ENCODE measurements at places on chromosomes 3 and 15.

GRCh38 chr3:69786854-69787253 is 47.6 kb downstream of the MITF start:
- DNase-seq: no peak

GRCh38 chr3:46289966-46290365 is 47.7 kb downstream of the CCR3 start:
- no peak for DNase-seq

GRCh38 chr15:42549032-42549491 is 424 bp downstream of the HAUS2 start:
- DNase-seq: peak; percentile 12

- DNase-seq: no peak
Measured at GRCh38 chr15:63212050-63213004, 22.9 kb downstream of the RAB8B start.

DNA sequence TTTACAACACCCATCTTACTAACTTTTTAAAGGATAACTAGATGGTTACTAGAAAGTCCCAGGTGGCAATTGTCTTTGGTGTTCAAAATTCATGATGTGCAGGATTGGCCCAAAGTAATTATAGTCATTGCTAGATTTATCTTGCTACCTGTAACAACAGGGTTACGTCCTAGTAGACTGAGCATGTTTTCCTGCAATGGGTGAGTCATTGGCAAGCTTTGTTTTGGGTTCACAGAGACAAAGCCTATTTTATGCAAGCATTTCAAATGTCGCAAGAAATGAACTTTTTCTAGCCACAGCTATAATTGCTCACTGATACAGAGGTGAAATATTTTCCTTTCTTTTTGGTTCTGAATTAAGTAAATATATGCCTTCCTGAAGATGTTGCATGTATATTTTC is 267.6 kb downstream of the AGBL1 start:
- DNase-seq: no peak

DNA sequence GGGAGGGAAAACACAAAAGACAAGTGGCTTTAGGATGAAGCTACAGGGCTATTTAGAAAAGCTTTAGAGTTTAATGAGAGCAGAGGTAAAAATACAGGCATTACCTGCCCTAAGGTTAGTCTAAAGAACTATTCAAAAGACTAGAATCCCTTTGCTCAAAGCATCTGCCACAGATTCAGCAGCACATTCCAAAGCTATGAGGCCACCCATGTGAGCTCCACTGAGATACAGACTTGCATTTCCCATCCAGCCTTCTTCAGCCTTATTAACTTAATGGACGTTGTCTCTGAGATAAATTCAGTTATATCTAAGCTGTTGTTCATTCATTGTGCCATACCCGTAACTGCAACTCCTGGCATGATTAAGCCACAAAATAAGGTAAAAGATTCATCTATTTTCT is 25.4 kb downstream of the CXCR6 start:
- DNase-seq: no peak

GRCh38 chr3:150149651-150150051 is 179.0 kb upstream of the PFN2 start:
- DNase-seq: no peak

DNA sequence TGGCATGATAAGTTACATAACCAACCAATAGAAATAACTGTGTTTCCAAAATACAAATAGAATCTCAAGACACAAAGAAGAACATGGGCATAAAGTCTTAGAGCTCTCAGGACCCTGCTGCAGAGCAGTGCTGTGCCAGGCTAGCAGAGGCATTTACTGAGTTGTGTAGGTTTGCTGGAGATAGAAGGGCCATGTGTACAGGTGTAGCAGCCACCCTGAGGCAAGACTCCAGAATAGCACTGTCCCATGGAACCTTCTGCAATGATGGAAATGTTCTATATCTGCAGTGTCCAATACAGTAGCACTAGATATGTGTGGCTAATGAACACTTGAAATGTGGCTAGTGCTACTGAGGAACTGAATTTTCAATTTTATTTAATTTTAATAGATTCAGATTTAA is 267.0 kb upstream of the UMPS start:
- no peak for DNase-seq

DNA sequence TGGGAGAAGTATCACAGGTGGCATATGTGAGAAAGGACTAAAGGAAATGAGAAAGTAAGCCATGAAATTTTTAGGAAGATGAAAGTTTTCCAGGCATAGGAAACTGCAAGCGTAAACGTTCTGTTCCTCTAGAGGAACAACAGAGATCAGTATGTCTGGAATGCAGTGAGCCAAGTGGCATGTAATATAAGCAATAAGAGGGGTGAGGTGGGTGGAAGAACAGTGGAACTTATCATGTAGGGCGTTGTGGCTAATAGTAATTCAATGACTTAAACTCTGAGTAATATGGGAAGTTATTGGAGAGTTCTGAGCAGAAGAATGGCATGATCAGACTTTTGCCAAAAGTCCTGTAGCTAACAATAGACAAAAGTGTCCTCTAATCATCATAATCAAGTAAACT is 902.9 kb downstream of the EPHA3 start:
- DNase-seq: no peak

GRCh38 chr3:82002491-82002890 is 241.0 kb upstream of the GBE1 start:
- DNase-seq: no peak

GRCh38 chr3:129598000-129598381 is 8.5 kb downstream of the PLXND1 start:
- DNase-seq: no peak

- no peak for DNase-seq
Measured at GRCh38 chr3:52243791-52244628, 1.5 kb upstream of the PPM1M start.

DNA sequence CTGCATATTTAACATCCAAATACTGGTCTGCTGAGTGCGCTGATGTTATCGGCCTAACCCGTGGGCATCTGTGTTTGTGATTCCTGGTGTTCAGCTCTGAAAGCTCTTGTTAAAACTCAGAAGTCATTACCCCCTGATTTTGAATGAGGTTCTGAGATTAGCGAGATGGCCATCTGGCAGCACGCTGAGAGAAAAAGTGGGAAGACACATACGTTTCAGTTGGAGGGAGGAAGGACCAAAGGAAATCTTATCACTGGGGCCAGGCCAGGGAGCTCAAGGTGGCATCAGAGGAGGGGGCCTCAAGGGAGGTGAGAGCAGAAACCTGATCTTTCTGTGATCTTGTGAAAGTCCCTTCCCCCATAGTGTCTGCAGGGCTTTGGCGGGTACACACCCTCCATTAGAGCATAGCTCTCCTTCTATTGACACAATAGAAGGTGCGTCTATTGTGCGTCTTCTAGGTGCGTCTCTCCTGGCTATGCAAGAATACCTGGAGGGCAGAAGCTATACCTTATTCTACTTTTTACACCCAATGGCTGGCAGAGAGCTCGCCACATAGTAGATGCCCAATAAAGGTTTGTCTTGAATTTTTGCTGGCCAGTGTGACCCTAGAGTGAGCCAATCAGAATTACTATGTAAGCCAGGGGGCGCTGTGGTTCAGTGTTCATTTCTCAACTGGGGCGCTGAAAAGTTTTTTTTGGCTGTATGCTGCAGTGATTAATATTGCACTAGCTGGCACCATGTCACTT is 182.4 kb downstream of the SHQ1 start:
- DNase-seq: no peak

GRCh38 chr15:35209838-35210237 is 124.7 kb upstream of the NANOGP8 start:
- DNase-seq: peak; percentile 31

GRCh38 chr3:31967592-31967991 is 13.5 kb downstream of the OSBPL10 start:
- no peak for DNase-seq

DNA sequence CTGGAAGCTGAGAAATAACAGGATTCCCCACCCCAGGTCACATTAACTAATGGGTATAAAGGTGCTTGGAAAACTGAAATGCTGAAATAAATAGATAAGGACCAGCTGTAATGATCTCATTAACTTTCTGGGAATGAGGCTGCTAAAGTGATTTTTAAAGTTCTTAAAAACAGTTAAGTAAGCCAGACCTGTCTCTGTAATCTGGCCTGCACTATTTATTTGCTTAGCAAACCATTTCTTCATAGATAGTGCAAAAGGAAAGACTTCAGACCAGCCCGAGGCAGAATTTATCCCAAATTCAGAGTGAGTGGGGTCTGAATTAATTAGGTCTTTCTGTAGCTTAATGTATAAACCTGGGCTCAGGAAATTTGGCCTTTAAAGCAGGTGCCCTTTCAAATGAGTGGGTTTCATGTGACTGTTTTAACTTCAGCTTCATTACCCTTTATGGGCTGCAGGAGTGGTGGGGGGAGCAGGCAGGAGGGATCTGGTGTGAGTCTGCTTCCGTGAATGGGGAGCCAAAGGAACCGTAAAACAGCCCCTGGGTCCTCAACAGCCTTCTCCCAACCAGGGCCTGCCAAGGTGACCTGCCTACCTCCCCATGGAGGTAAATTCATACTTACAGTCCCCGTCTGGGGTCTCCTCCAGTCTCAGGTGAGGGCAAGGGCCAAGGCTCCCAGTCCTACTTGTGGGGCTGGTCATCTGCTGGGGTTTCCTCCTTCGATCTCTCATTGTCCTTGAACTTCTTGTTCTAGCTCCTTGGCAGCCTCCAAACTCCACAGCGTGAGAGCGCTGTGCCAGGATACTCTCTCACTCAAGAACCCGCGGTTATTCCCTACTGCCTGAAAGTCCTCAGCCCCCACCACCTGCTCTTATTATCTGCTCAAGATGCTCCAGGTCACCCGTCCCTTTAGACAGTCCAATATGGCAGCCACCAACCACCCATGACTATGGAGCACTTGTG is 31.2 kb downstream of the MAGEF1 start:
- DNase-seq: no peak

DNA sequence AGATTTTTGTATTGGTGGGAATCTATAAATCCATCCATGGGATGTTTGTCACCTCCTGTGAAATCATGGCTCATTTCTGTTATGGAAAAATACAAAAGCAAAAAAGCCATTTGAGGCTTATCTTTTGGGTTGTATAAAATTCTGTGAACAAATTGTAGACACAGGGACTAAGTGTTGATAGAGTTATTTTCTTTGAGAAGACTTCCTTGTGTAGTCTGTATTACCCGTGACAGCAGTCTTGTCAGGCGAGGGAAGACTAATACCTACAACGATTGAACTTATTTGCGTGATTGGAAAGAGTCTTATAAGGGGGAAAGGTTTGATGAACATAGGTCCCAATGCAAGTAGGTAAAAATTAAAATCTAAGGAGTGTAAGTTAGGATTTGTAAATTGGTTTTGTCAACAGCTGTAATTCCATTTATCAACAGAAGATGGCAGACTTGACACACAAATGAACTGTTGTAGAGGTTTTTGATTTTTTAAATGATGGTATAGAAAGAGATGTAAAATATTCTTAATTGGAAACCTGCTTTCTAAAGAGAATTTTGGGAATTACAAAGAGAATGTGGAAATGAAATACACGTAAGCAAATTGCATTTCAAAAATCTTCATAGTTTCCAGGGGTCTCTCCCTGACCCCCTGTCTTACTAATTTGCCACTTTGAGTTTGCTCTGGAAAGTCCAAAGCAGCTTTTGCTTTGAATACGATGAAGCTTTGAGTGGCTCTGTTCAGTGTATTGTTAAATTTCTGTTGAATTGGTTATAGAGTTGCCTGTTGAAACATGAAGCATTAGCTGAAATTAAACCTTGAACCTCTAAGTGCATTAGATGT is 33.2 kb downstream of the SLC25A26 start:
- DNase-seq: no peak

GRCh38 chr3:47716656-47717055 is 65.0 kb downstream of the SMARCC1 start:
- DNase-seq: no peak

GRCh38 chr3:15356176-15356575 is 23.8 kb upstream of the SH3BP5 start:
- no peak for DNase-seq

DNA sequence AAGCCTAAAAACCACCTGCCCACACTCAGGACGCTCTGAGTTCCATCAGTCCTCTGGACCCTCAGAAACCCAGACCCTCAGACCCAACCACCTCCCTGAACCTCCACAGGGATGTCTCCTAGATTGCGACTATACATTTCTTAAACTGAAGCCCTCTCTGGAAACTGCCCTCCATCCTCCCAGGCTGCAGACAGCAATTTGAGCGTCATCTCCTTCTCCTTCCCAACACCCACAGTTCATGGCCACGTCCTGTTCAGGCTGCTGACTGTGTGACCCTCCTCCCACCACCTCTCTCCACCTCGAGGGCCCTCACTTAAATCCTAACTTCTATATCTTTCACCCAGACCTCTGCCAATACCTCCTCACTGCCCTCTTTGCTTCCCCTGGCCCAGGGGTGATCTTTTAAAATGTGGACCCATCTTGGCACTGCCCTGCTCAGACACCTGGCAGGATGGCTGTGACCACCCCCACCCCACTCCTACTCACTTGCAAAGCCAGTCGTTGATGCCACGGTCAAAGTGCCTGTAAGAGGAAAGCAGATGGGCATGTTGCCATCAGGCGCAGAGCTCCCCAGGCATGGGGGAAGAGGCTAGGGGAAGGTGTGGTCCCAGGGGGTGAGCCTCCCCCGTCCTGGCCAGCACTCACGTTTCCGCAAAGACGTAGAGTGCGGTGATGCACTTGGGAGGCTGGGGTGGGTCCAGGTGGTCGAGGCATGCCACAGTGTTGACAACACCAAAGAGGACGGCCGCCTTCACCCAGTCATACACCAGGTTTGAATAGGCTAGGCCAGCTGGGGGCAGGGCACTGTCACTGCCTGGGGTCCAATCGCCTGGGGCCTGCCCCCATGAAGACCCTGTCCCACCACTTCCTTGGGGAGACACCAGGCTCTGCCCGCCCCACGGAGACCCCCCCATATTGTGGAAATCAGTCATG is 6.0 kb downstream of the HHATL start:
- no peak for DNase-seq

- no peak for DNase-seq
Measured at GRCh38 chr15:49674370-49674769, 53.5 kb downstream of the DTWD1 start.

DNA sequence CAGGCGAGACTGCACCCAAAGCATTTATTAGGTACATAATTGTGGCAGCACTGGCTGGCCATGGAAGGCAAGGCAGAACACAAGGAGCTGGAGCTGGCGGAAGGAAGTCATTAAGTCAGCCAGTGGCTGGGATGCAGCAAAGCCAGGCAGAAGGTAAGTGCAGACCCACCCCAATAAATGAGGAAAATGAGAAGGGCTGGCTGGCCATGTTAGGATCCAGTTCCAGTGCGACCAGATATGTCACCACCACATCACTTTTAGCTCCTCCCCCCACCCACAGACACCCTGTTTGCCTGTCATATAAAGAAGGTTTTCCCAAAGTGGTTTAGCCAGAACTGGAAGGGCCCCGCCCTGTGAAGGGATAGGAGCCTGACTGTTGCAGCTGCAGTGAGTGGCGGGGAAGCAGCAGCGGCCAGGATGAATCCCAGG is at the start of gene FURIN:
FURIN (plus strand) TSS at position 328 of the 429 bp plus-strand sequence. CDS start 7,153 bp downstream, outside the sequence.
- DNase-seq: no peak
